SK-MEL-5 (cell line): ENCODE measurements at places on chromosomes 6 and 20.
A peak's percentile ranks its signal among the peaks of the same experiment; 100 is the strongest.

DNA sequence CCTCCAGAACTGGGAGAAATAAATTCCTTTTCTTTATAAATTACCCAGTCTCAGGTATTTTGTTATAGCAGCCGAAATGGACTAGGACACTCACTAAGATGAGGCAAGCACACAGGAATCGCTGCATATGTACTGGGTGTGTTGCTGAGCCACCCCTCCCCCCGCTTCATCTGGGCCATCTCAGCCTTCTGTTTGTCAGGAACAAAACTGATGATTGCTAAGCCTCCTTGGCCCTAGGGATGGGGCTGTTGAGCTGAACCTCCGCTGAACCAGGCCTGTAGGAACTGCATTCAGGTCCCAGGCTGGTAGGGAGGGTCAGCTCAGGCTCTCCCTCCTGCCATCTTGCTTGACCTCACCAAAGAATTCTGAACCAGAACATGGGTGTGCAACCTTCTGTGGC, 108.6 kb downstream of the MAP3K7 start:
- peak; percentile 30 for DNase-seq

DNA sequence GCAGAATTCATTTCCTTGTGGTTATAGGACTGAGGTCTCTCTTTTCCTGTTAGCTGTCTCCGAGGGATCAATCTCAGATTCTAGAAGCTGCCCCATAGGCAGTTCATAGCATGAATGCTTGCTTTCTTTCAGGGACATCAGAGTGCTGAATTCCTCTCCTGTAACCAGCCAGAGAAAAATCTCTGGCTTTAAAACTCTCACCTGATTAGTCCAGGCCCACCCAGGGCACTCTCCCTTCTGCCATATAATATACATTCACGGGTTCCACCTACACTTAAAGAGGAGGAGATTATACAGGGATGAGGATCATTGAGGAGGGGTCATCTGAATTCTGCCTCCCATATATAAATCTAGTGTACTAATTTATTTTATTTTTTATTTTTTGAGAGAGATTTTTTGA, 2.1 kb upstream of the KCNS1 start:
- DNase-seq, result no peak

GRCh38 chr6:52639493-52639892, 31.4 kb upstream of the TMEM14A start:
- DNase-seq, result no peak

DNA sequence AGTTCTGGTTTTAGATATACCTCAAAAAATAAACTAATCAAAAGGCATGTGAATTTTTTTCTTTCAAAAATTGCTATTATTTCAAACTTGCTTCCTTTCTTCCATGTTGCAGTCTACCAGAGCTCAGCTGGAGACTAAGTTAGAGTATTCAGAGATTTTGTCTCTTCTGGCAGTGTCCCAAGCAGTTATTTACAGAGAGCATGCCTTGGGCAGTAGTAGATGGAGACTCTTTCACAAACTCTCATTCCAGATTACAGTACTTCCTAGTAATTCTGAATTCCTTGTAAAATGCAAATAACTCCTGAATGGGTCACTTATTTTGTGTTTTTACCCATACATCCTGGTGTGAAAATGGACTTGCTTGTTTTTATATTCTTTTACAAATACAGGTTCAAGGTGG, 703.4 kb downstream of the EPHA7 start:
- no peak for DNase-seq

GRCh38 chr20:57712341-57712740, 2.5 kb upstream of the PMEPA1 start:
- no peak for DNase-seq

- no peak for DNase-seq
These were observed 11.5 kb upstream of the PREX1 start for GRCh38 chr20:48839154-48839917.

DNA sequence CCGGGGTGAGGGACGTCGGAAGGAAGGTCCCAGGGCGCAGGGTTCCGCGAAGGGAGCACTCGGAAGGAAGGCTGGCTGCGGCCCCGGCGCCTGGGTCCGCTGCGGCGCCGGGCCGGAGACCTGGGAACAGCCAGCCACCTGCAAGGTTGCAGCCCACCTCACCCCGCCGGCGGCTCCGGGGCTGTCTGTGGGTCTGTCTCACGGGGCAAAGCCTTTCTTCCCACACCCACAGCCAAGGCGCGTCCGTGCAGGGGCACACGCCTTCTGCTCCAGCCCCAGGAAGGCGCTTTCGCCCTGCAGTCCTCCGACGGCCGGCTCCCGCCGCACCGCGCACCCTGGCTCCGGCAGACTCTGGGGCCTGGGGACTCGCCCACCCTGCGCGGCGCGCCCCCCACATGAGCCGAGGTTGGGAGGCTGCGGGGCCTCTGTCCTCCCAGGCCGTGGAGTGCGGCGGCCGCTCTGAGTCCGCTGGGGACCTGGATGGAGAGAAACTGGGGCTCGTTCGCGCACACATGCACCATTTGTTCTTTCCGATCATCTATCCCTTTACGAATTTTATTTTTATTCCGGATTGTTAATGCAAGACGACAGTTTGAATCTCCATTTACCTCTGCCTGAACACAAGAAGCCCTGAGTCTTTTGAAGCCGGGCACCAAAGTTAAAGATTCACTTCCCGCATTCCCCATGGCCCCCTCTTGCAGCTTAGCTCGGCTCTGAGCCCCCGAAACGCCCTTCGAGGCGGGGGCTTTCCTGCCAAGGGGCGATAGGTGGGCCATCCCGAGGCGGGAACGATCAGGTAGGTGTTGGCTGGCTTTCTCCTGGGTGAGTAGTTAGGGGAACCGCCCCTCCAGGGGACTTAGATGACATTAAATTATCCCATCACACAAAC, 4.5 kb upstream of the FOXC1 start:
- no peak for DNase-seq

- DNase-seq, result no peak
These were observed 476 bp downstream of the SNRPC start for GRCh38 chr6:34757687-34758274.

GRCh38 chr6:130500693-130501092, 134.9 kb downstream of the TMEM200A start:
- no peak for DNase-seq

GRCh38 chr20:17651129-17651759, 30.8 kb downstream of the RRBP1 start:
- no peak for DNase-seq

DNA sequence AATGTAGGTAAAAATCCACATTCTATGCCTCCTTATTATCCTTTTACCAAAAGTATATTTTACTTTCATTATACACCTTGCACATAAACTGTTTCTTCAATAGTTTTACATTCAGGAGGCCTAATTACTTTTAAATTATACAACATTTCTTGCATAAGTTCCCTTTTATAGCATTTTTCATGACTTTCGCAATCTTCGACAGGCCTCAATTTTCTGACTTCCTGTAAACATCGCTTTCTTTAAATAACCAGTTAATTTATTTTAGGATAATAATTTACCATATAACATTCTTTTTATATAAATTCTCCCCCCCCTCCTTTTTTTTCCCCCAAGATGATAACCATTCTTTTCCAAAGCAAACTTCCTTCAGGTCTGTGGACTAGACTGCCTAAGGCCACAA, 9.2 kb downstream of the SLC35A1 start:
- DNase-seq, result no peak

GRCh38 chr6:56172144-56172543, 75.2 kb downstream of the COL21A1 start:
- no peak for DNase-seq

- DNase-seq, result no peak
These were observed 17.4 kb upstream of the SIRPB2 start for GRCh38 chr20:1508574-1508973.

- peak; percentile 97 for DNase-seq
These were observed 215.0 kb upstream of the PLCB4 start for GRCh38 chr20:8853805-8854338.

- DNase-seq, result no peak
These were observed 395.4 kb upstream of the SLC35B3 start for GRCh38 chr6:8830794-8831193.

- DNase-seq, result no peak
These were observed 134.4 kb upstream of the TMEM170B start for GRCh38 chr6:11403035-11403601.

DNA sequence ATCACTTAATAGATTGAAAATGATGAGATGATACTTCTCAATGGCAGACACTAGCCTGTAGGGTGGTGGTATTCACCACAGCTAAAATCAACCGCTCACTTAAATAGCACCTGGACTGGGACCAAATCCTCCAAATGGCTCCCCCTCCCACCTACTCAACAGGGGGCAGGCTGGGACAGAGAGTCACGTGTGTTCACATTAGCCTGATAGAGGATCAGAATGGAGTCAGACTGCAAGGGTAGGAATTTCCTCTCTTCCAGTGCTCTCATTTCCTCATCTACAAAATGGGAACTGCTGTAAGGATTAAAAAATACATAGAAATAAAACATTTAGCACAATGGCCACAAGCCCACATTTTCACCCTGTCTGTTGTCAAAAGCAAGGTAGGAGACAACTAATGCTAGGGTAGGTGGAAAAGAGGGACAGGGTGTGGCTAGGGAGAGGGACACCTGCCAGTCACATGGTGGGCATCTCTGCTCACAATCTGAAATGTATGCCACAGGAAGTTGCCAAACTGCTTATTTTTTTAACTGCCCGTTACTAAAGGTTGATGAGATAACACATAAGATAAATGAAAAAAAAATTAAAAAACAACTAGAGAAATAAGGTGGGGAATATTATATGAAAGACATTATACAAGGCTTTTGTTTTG, 55.3 kb downstream of the BACH2 start:
- no peak for DNase-seq

DNA sequence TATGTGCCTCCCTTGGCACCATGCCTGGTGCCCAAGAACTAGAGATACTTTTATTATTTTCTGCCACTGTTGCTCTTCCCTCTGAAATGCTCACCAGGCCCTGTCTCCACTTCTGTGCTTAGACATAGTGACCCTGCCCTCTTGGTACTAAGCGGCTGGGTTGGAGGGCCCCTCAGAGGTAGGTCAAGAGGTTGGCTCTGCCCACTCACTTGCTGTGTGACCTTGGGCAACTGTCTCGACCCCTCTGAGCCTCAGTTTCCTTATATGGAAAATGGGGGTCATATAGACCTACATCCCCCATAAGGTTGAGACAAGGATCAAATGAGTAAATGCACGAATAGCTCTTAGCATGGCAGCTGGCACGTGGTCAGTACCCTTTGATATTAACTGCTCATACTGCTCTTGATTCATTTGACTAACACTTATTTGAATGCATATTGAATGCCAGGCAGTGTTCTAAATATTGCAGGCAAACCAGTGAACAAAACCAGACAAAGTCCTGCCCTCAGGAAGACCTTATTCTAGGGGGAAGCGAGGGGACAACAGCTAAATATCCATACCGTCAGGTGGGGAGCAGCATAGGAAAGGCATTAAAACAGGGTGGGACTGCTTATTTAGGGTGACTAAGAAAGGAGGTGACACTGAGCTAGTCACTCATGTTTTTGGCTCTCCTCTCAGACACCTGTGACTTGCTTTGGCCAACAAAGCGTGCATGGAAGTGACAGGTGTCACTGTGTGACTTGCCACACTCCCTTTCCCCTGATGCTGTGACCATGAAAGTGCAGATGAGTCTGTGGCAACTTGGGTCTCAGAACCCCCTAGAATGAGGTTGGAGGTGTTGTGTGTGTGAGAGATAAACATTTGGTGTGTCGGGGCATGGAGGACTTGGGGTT, 14.3 kb upstream of the SPO11 start:
- no peak for DNase-seq
